ENCODE measurements at places on chromosomes 6 and 20.

DNA sequence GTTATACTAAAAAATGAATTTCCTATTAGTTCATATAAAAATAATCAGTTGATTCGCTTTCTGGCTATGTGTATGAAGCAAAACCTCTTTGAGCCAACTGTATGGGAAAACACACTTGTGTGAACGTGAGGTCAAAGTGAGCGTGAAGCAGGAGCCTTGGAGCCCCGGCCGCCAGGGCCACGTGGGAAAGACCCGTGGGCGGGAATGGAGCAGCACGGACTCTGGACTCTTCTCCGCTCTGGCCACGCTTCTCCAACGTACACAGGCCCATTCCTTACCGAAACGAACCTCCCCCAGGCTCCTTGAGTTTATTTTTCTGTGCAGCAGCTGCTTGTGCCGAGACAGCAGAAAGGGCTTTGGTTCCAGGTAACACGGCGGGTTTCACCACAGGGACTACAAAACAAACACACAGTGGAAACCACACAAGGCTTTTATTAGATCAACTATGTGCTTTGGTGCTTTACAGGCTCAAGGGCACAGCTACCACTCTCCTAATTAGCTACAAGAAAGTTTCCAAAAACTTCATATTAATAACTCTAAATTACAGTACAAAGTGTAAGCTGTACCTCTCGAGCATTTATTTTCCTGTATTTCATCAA is 62.7 kb downstream of the TAF4 start:
- DNase-seq: no peak

DNA sequence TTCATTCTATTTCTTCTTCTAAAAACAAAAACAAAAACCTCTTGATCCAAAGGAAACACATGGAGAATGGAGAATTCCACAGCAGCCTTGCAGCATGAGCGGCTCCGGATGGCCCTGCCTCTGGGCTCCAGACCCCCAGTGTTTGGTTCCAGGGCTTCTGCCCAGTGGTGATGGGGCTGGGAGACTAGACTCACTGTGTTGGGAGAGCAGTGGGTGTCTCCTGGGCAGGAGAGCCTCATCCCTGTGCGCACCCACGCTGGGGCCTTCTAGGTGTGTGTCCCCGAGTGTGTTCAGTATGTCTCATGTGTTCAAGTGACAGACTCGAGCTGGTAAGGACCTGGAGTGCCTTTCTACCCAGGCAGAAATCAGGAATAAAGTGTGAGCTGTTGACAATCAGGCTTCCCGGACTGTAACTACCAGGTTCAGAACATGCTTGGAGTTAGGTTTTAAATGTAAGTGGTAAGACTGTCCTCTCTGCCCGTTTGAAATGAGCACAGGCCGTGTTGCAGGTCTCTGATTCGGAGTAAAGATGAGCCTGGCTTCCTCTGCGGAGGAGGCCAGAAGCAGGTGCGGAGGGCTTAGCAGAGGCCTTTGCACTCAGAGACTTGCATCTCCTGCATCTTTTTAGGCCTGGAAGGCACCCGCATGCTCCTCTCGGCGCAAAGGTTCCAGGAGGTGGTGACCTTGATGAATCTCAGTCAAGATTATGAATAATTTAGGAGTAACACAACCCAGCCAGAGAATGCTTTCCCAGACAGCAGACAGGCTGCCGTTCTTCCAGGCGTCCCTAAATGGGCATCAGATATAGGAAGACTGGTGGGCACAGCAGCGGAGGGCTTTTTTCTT is 253.6 kb downstream of the CDH26 start:
- DNase-seq: no peak

- no peak for DNase-seq
Observed at GRCh38 chr20:1712634-1713624, 55.4 kb upstream of the SIRPG start.

GRCh38 chr6:170452767-170453545 is 100.2 kb downstream of the PSMB1 start:
- no peak for DNase-seq

DNA sequence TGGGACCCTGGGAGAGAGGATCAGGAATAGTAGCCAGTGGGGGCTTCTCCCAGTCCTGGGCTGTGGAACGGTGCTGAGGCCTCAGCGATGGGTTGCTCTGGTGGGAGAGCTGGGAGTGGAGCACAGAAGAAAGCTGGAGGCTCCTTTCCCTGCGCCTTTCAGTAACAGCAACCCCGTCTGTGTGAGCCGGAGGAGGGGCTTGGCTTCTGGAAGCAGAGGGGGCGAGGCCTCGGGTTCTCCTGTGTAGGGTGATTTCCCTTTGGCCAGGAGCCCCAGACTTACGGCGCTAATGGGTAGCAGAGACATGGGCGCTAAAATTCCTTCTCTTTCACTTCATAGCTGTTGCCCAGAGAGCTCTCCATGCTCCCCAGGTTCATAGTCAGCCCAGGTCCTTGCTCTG is 55.0 kb downstream of the DAAM2 start:
- DNase-seq: no peak

GRCh38 chr6:7587631-7588100 is 2.3 kb upstream of the SNRNP48 start:
- DNase-seq: peak; percentile 68

DNA sequence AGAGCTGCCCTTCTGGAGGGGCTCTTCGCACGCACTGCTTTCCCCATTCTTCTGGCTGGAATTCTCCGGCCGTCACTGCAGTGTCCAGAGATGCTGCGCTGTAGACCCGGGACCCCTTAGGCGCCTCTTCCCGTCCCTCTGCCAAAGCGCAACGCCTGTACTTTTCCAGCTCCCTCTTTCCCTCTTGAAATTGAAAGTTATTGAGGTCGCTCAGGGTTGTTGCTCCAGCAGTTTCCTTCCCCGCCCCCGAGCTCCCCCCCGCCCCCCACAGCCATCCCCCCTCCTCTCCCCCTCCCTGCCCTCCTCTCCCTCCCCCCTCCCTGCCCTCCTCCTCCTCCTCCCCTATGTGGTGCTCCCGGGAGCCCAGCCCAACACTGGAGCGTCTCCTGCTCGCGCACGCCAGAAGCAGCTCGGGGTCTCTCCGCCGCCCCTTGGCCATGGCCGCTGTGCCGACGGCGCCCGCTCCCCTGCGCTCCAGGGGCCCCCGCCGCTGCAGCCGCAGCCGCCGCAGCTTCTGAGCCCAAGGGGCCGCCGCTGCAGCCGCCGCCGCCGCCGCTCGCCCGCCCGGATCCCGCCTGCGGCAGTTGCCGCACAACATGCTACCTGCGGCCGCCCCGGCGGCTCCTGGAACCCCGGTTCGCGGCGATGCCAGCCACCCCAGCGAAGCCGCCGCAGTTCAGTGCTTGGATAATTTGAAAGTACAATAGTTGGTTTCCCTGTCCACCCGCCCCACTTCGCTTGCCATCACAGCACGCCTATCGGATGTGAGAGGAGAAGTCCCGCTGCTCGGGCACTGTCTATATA is at the start of gene RSPO3:
Gene RSPO3 (plus strand): TSS at position 374 of the 804 bp plus-strand sequence. CDS start 522 bp downstream, outside the sequence.
- no peak for DNase-seq

GRCh38 chr6:45736134-45736533 is 279.5 kb downstream of the CLIC5 start:
- no peak for DNase-seq

DNA sequence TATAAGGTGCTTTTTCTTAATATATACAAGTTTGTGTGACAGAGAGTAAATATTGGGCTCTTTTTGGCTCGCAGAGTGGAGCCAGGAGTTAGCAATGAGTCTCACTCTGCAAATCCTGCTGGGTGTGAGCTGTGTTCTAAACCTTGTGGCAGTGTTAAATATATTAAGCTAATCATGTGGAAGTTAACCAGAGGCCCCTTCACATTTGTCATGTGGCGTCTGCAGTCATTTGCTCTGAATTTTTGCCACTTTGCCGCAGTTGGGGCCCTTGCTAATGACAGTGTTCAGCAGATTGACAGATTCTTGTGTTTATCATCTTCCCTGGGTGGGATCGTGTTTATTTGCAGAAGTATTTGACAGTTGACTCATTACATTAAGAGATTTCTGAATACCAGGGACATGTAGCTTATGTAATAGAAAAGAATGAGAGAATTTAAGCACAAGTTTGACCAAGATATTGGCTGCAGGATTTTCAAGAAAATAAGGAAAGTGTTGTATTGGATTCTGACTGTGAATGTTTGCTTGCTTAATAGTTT is 37.9 kb downstream of the SPATA2 start:
- DNase-seq: no peak

GRCh38 chr6:159013229-159013628 is 13.2 kb upstream of the RSPH3 start:
- no peak for DNase-seq

DNA sequence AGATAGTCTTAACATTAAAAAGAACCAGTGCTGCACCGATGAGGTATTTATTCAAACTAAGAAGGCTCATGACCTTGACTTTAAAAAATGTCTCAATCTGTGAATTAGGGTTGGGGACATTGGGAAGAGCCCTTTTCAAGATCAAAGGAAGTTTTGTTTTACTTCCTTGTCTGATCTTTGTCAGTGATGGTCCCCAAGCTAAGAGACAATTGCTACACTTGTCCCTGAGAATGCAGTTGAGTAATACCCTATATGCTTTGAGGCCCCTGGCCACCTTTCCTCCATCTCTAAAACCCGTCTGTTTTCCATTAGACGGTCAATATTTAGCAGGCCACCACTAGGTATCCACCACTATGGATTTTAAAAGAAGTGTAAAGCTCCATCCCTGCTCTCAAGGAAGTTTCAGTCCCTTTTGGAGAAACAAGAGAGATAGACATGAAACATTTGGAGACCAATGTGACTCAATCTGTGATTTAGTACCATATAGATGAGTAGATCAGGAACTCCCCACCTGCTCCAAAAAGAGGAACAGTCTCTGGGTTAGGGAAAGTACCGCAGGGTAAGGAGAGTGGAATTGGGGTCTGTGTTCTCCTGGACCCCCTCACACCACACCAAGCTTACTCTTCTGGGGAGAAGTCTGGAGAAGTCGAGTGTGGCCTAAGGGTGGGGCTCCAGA is 99.1 kb upstream of the ISM1 start:
- no peak for DNase-seq

DNA sequence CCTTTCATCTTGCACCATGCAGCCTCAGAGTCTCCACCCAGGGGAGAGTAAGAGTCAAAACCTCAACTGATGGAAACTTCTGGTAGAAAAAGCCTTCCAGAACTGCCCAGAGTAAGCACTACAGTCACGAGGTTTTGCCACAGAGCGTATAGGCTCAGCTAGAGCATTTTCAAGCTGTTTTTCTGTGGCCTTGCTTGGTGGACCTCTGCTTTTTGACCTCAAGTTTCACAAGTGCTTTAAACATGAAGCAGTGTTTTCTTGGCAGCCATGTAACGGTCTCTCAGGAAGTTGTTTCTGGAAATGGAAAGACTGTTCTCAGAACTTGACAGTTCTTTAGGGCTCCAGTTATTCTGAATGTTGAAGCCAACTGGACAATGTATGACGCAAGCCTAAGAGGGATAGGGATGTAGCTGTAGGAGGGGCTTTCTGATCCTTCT is 146.5 kb downstream of the ZDHHC14 start:
- DNase-seq: no peak

- DNase-seq: peak; percentile 58
Observed at GRCh38 chr6:127302728-127303660, 36.3 kb downstream of the RNF146 start.

Data from erythroblast (primary cell).